ENCODE measurements at places on chromosomes 2 and 18.

- DNase-seq = no peak
These were observed 2.0 kb downstream of the NAGK start for GRCh38 chr2:71070294-71071093.

GRCh38 chr2:13524492-13524891, 807.8 kb downstream of the TRIB2 start:
- DNase-seq = no peak

- DNase-seq = no peak
These were observed 34.1 kb upstream of the METAP1D start for GRCh38 chr2:171965661-171966060.

GRCh38 chr2:217902379-217903141, 100.2 kb downstream of the TNS1 start:
- DNase-seq = no peak

GRCh38 chr2:224930124-224930523, 112.1 kb downstream of the DOCK10 start:
- DNase-seq = no peak

DNA sequence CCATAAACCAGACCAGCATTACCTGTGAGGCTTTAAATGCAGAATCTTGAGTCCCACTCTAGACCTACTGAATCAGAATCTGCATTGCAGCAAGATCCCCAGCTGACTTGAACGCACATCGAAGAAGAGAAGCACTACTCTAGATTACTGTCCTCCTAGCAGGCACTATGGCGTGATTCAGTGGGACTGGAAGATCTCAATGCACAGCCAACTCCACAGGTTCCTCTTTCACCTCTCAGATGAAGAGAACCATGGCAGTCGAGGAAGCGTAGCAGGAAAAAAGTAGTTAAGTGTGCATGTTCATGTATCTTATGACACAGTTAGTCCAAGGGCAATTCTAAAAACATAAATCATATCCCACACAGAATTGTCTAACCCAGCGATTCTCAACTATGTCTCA, 97.4 kb downstream of the STK39 start:
- DNase-seq = no peak

DNA sequence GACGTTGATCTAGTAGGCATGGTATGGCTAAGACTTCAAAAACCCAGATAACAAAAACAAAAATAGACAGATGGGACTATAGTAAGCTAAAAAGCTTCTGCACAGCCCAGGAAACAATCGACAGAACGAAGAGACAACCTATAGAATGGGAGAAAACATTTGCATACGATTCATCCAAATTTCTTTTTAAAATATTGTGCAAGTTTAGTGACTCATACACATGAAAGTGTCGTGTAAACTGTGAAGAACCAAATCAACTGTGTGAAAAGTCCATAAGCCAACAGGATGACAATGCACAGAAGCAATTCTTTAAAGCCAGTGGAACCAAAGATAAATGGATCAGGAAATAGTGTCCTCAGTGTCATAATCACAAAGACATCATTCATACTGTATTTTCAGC, 671.1 kb downstream of the RNF144A start:
- DNase-seq = no peak

DNA sequence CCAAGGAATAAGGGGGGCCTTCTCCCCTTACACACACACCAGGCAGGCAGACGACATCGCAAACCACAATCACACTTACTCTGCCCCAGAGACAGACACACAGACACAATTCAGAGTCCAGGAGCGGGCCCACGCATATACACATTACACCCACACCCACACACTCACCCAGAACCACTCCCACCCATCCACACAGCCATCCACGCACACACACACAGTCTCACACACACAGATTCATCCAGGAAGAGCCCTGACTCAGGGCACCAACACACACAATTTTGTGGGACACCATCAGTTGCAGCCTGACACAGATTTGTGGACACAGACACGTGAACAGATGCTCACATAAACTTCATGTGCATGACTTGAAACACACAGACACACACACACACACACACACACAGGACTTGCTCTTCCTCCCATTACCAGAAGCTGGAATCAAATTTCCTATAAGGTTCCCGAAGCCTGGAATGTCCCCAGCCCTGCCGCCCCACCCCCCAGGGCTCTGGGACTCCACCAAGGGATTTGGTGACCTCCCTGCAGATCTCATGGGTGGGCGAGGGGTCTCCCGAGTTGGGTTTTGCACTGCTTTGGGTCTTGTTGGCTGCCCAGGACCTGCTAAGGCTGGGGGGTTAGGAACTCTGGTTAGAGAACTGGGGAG, 23.5 kb downstream of the TNS1 start:
- DNase-seq = no peak

- DNase-seq = no peak
These were observed 140.1 kb upstream of the HAAO start for GRCh38 chr2:42932271-42933151.
